IPS DF 19.7 (cell line): ENCODE measurements at places on chromosomes 3 and 15.
A peak's percentile ranks its signal among the peaks of the same experiment; 100 is the strongest.

- DNase-seq: no peak
Observed at GRCh38 chr3:109175411-109175810, 38.9 kb downstream of the C3orf85 start.

- no peak for DNase-seq
Observed at GRCh38 chr3:190554197-190554596, 40.3 kb downstream of the IL1RAP start.

- DNase-seq: no peak
Observed at GRCh38 chr3:71463617-71464016, 119.9 kb downstream of the FOXP1 start.

- DNase-seq: no peak
Observed at GRCh38 chr3:18019161-18019495, 276.7 kb upstream of the TBC1D5 start.

DNA sequence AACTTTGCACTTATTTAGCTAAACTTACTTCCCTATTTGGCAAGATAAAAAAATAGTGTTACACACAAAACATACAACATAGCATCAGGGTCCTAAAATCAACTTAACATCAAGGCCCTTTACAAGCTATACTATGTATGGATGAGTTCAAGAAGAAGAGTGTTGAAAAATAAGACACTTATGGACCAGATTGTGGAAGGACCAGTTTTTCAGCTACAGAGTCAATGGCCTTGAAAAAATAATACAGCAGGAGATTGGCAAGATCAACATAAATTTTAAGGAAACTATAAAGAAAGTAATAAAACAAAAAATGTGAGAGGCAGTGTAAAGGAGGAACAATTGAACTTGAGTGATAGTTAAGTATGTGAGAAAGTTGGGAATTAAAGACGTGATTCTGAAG is 66.3 kb upstream of the BBX start:
- DNase-seq: no peak

DNA sequence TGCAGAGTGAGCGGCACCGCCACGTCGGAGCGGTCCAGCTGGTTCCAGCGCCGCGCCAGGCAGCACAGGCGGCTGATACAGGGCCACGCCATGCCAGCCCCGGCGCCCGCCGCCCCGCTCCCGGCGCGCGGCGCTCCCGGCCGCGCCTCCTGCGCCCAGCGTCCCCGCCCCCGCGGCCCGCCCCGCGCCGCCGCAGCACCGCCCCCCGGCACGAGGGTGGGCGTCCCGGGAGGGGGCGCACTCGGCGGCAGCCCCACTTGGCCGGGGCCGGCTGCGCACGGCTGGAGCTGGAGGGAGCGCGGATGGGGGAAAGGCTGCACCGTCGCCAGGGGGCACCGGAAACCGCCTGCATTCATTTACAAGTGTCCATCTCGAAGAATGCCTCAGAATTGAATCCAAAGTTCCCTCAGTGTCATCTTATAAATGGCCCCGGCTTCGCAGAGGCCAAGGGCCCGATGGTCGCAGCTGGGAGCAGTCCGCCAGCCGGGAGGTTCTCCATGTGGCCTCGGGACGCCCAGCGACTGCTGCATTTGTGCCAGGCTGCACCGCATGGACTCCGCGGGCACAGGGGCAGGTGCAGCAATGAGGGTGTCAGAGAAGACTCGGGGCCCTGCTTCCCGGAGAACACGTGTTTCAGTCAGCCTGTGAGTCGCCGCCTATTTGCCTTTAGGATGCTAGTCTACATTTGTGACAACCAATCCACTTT is at the start of gene MAP6D1:
MAP6D1 (minus strand) TSS at position 122 of the 706 bp plus-strand sequence; CDS start at position 92, 30 bp downstream.
- peak; percentile 23 for DNase-seq

DNA sequence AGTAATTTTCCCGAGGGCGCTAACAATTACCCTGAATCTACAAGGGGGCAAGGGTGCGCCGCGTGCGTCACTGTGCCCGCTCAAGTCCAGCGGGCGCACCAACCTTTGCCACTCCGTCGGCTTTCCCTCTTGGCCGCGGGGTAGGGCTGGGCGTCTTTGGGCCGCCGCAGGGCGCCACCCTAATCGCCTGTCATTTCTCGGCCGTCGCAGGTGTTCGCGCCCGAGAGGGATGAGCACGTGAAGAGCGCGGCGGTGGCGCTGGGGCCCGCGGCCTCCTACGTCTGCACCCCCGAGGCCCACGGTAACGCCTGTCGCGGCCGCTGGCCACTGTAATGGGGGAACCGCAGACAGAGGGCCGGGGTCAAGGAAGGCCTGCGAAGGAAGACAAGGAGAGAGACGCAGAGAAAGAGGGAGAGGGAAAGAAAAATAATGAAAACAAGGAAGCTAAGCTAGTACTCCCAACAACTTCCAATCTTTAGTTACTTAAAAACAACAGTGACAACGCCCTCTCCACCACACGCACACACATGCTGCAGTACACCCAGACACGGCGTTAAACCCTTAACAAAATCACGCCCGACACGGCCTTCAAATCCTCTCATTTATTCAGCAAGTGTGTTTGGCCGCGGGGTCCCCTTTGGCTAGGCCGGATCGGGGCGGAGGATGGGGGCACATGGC is 3.8 kb downstream of the SKOR1 start:
- DNase-seq: no peak

DNA sequence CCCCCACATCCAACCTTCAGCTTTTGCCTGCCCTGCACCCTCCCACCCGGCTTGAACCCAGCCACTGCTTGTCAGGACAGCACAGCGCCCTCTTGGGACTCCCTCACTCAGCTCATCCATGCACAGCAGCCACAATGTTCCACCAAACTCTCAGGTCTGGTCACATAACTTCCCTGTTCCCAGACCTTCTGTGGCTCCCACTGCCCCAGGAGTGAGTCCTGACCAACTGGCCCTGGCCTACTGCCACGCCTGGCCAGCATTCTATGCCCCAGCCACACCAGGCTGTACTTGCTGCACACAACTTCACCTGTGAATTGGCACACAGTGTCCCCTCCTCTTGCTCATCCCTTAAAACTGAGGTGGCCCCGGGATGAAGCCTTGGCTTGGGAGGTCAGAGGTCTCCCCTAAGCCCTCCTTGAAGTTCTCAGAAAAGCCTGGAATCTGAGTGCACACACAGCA is 21.0 kb downstream of the PLXNB1 start:
- no peak for DNase-seq
